CD4-positive, alpha-beta T cell treated with Interleukin-15 for 1 hour (primary cell): ENCODE measurements at places on chromosomes 12 and 14.

- DNase-seq: no peak
Observed at GRCh38 chr12:116804051-116804450, 65.9 kb downstream of the RNFT2 start.

DNA sequence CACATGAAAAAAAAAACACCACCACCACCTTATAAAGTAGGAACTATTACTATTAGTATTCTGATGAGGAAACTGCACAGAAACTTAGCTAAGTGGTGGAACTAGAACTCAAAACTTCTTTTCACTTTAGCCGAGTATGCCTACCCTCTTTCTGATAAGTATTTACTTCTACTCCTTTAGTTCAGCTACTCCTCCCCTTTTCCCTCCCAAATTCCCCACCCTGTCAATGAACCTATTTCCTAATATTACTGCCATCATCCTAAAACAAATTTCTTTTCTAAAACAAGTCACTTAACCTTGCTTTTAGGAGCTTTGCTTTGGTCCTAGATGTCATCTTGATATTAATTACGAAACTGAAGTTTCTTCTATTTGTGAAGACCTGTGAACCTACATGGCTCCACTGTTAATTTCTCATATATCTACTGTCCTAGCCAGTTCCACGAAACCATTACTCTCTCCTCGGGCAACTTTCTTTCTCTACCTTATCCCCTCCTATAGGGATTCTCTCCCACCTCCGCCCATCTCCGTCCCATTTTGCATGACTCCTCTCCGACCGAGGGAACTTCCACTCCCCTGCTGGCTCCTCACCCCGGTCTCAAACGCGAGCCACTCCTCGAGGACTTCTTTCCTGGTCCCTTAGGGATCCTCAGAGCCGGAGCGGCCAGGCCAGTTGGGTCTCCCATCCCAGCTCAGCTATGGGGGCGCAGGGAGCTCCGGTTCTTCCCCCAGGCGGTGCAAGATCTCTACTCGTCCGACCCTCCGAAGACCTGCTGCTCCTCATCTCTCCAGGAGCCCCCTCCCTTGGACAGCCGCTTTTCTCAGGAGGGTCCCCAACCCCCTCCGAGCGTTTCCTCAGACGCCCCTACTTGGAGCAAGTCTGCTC lies 1.1 kb downstream of the NUMB start:
- no peak for DNase-seq

GRCh38 chr12:49108958-49109404 lies 1.7 kb downstream of the LMBR1L start:
- peak; percentile 32 for DNase-seq

- DNase-seq: no peak
Observed at GRCh38 chr14:101132051-101132571, 228.6 kb upstream of the RTL1 start.
